ENCODE measurements at places on chromosomes 16 and 17. TPM values are rescaled to one million over a fixed set of nuclear protein-coding genes. Genes with fewer than 3 reads are reported as not detected.

GRCh38 chr17:58529275-58529674 lies 14.8 kb upstream of the MTMR4 start:
- no peak for DNase-seq

GRCh38 chr17:17525956-17526355 lies 29.8 kb upstream of the RASD1 start:
- DNase-seq = no peak

TNFRSF13B gene
- not detected for total RNA-seq

DNA sequence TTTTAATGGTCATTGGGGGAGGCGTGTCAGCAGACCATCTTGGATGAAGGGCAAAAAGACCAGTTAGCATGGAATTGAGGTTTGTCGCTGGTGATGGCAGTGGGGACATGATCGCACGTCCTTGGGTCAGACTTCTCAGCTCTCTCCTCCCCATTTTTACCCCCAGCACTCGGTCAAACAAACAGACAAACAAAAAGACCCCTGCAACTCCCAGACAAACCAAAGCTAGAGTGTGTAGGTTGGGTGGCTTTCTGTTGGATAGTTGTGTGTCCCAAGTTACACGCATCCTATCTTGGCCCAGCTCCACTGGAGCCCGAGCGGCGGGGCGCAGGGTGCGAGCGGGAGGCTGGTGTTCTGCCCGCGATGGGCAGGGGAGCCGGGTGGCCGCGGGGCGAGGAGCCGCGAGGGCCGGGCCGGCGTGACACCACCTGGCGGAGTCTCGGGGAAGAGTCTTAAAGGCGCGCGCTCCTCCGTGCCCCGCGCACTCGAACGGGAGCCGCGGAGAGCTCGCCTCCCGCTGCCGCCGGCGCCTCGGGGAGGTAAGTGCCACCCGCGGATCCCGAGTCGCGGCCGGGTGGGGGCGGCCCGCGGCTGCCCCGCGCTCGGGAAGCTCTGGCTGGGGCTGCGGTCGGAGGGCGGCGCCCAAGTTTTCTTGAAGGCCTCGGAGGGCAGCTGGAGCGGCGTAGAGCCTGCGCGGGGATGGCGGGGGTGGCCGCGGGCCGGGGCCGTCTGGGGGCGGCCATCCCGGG lies 18.5 kb upstream of the NTN1 start:
- no peak for DNase-seq

DNA sequence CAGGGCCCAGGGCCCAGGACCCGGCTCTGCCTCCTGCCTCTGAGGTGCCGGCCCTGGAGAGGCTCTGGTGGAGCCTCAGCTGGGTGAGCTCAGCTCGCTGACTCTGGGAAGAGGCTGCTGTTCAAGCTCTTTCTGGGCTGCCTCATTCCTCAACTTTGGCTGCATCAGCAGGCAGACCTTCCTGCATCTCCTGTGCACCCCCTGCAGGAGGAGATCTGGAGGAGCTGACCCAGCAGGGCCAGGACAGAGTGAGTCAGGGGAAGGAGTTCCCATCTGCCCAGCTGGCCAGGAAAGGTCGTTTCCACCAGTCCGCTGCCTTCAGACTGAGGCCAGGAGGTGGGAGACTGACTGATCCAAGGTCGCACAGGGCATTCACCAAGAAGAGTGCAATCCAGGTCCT lies 10.7 kb downstream of the CRHR1 start:
- DNase-seq = no peak

- DNase-seq = no peak
Measured at GRCh38 chr16:83245061-83245460, 562.7 kb upstream of the HSBP1 start.

- peak; percentile 80 for DNase-seq
Measured at GRCh38 chr16:23407436-23408127, 45.4 kb downstream of the COG7 start.

DNA sequence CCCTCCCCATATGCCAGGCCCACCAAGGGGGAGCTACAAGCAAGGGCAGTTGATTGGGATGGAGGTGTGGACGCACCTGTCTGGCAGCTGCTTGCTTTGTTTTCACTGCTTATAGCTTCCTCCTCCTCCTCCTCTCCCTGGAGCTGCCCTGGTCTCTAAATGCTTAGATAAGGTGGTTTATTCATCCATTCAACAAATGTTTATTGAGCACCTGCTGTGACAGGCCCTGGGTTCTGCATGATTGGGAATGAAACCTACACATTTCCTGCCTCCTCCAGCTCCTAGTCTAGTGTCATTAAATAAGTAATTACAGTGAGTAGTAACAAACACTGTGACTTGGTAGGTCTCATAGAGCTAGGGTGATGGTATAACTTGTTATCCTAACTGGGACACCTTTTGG lies 17.4 kb upstream of the MAP3K14 start:
- DNase-seq = no peak

DNA sequence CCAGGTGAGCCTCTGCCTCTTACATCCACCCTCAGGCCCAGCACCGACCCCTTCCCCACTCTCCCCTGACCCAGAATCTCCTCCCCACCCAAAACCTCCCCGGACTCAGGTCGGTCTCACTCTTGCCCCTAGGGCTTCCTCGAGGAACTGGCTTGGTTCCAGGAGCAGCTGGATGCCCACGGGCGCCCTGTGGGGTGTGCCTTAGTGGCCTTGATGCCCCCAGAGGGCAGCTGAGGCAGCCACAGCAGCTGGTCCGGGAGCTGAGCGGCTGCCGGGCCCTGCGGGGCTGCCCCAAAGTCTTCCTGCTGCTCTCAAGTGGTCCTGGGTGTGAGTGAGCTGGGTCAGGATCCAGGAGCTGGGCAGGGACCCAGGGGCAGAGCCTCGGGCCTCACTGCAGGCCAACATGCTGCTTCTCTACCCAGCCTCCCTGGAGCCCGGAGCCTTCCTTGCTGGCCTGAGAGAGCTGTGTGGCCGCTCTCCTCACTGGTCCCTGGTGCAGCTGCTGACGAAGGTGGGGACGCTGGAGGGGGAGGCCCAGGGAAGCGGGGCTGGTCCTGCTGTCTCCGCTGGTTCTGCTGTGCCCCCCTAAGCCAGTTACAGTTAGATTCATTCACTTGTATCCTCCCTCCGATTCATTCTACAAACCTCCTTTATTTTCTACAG lies 9.6 kb downstream of the ZNF213 start:
- no peak for DNase-seq

- no peak for DNase-seq
Measured at GRCh38 chr17:81667754-81668153, 1.2 kb downstream of the CCDC137 start.

GRCh38 chr17:77098884-77099545 lies 41.8 kb upstream of the SEC14L1 start:
- DNase-seq = peak; percentile 75

- DNase-seq = no peak
Measured at GRCh38 chr17:9185688-9186284, 164.5 kb downstream of the NTN1 start.

ZG16B gene
- not detected for total RNA-seq

DNA sequence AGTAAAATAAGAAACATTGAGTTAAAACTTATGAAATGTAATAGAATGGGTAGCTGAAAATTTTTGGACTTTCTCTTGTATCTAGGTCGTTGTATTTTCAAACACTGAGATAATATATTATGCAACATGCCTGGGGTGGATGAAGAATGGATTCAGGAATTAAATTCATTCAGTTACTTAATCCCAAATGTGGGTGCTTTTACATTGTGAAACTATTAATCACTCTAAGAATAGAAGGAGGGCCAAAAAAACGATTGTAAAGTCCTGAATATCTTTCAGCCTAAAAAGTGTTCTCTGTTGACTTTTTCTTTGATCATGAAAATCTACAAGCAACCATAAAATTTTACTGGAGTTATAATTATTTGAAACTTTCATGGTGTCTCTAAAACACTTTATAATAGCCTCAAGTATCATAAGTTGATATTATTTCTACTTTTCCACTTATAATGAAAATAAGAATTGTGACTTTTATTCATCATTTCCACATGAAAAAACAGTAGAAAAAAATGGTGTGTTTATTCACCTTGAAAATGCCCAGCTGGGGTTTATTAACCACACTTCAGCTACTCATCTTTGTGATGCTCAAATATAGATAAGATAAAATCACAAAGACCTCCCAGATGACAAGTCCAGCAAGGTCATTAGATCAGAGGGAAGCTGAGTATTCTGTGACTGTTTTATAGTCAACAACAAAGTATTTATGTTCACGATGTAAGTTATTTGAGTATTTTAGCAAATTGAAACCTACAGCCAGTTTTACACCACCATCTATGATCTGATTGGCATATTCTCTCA lies 619.9 kb upstream of the SOX9 start:
- DNase-seq = no peak

DNA sequence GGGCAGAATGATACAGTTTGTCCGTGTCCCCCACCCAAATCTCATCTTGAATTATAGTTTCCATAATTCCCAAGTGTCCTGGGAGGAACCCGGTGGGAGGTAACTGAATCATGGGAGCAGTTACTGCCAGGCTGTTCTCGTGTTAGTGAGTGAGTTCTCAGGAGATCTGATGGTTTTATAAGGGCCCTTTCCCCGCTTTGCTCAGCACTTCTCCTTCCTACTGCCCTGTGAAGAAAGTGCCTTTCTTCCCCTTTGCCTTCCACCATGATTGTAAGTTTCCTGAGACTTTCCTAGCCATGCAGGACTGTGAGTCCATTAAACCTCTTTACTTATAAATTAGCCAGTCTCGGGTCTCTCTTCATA lies 28.9 kb upstream of the SEC14L1 start:
- no peak for DNase-seq

GRCh38 chr17:41785859-41786226 lies 668 bp downstream of the JUP start:
- no peak for DNase-seq

CCL4L2 gene
- 7.0 TPM for total RNA-seq

AIPL1 gene
- total RNA-seq = 0.91 TPM

Measured in cerebellum (tissue), 4 donors.